ENCODE measurements at places on chromosomes 3 and 15.

DNA sequence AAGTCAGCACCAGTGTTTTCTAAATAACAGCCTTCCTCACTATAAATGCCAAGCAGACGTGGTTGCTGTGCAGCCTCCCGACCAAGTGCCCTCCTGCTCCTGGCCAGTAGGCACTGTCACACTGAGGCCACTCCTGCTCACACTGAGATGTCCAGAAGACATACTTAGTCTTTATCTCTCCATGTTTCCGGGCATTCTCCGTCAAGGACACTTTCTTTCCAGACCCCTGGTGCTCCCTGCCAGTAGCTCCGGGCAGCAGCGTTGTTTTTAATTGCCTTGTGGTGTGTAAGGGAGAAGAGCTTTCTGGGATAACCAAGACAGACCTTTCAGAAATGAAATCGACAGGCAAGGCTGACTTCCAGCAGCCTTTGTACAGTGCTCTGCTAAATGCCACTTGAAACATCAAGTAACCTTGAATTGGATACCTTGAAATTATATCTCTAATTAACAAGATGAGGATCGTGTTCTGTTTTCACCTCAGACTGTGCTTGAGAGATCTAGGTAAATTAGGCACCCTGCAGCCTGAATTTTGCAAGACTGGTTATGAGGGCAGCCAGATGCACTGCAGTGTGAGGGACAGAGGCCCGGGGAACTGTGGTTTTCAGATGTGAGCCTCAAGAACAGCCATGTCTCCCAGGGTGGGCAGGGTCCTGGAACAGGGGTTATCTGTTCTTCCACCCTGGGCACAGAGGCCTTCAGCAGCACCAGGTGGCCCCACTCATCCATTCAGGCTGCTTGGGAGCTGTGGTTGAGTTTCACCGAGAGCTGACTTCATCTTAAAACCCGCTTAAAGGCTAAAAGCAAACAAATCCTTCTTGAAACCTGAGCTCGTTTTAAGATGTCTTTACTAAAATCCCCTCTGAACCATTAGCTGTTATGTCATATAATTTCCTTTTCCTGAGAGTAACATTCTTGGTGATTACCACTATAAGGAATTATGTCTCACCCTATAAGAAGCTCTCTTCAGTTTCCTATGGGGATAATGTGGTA, 105.5 kb upstream of the IL12A start:
- DNase-seq, result peak; percentile 87

GRCh38 chr15:72473614-72474465, at the start of gene ARIH1:
Gene ARIH1, plus strand, starts transcription at chr15:72474330. Its CDS starts 310 bp downstream, at chr15:72474640.
- DNase-seq, result peak; percentile 96

GRCh38 chr3:149620291-149621020, 37.4 kb downstream of the WWTR1 start:
- peak; percentile 90 for DNase-seq

DNA sequence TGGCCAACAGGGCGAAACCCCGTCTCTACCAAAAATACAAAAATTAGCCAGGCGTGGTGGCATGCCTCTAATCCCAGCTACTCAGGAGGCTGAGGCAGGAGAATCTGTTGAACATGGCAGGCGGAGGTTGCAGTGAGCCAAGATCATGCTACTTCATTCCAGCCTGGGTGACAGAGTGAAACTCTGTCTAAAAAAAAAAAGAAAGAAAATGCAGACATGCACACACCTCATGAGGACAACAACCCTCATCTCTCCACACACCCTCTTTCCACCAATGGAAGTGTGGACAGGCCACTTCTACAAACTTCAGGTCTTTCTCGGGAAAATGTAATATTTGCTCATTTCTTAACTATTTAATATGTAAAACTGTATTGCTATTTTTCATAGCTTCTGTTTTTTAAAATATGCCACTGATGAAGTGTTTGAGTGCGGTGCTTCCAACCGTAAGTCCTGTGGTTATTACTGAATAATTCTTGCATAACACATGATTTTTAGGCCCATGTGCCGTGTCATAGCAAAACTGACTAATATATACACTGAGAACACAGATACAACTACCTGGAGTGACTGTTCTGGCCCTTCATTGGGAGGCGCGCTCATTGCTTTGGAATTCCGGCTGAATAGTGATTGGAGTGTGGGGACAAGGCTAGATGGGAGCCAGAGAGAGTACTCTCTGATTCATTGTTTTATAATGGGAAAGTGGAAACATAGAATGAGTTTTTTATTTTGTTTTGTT, 23.1 kb downstream of the LRRC31 start:
- DNase-seq, result peak; percentile 89

- DNase-seq, result no peak
Observed at GRCh38 chr3:152733584-152734119, 101.3 kb upstream of the P2RY1 start.

DNA sequence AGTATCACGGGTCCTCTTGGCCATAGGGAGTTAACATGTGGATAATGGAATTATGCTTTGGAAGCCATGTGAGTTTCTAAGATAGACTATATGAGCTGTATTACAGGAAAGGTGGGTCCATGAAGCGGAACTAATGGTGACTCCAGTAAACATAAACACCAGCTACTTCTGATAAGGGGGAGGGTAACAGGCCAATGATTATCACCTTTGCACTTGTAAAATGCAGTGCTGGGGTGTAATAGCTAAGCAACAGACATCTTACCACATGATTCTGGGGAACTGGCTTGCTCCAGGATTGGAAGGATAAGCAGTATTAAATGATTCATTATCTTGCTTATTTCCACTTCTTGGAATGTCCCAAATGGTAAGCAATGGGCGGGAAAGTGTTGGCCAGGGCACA, 61.4 kb upstream of the CD47 start:
- DNase-seq, result no peak
